Bronchial epithelial cell (primary cell): ENCODE measurements at places on chromosomes 7 and 10. TPM values are rescaled to one million over a fixed set of nuclear protein-coding genes. Genes with fewer than 3 reads are reported as not detected.

GRCh38 chr7:136900005-136900404 lies 31.6 kb downstream of the CHRM2 start:
- DNase-seq, result no peak

- no peak for DNase-seq
These were observed 337.1 kb downstream of the BMPER start for GRCh38 chr7:34242391-34242790.

SPAM1 gene
- total RNA-seq, result not detected in 2 replicates

ABCA13 gene
- 0.79 and 1.2 TPM in 2 replicates for total RNA-seq

OIT3 gene
- 0.13 TPM in 1 of 2 replicates, not detected in the other for total RNA-seq

LRRC18 gene
- total RNA-seq, result not detected in 2 replicates
